ENCODE measurements at places on chromosomes 3 and 15.

GRCh38 chr3:37501571-37502313, 327.4 kb upstream of the LRRFIP2 start:
- no peak for DNase-seq

DNA sequence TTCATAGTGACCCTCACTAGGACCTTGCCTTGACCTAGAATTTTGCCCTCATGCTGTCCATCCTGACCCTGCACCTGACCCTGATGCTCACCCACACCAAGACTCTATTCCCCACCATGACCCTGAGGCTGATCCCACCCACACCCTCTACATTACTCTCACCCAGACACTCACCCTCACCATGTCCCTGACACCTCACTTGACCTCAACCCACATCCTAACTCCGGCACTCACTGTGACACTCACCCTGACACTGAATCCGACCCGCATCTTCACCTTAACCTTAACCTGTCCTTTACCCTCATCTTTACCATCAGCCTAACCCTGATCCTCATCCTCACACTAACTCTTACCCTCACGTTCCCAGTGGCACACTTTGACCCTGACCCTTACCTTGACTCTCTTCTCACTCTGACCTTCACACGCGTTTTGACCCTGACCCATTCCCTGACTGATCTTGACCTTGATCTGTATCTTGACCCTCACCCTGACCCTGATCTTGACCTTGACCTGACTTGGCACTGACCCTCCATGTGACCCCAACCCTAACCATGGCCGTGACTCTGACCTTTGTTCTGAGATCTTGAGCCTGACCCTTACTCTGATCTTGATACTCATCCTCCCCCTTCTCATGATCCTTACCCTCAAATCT, 22.2 kb upstream of the SLC25A26 start:
- DNase-seq = no peak

DNA sequence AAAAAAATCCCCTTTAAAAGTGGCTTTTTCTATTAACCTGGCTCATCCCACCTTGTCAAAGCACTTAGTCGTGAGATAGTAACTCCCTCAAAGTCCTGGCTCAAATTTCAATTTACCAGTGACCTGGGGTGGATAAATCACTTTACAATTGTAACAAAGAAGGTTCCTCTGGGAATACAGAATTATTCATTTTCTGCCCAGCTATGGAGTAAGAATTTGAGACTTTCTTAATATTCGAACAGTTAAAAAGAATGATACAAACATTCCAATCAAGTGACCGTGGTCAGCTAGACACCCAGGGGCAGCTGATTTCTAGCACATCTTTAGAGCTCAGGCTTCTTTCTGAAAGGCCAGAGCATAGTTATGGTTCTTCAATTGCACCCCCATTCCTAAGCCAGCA, 291.0 kb upstream of the TGFBR2 start:
- no peak for DNase-seq

- no peak for DNase-seq
Measured at GRCh38 chr15:44595656-44596510, 58.9 kb downstream of the EIF3J start.

DNA sequence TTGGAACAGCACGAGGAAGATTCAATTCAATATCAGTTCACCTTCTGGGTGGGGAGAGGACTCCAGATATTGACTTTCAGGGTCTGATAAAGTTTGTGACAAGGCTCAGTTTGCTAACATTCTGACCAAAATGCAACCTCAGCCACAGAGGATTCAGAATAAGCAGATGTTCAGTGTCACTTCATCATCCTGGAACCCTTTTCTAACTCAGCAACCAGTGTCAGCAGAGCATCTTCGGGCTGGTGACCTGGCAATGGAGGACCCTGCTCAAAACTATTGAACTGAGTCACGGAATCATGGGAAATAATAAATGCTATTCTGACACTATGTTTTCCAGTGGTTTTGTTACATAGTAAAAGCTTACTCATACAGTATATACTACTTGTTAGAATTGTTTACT, 433.4 kb upstream of the CFAP20DC start:
- no peak for DNase-seq

DNA sequence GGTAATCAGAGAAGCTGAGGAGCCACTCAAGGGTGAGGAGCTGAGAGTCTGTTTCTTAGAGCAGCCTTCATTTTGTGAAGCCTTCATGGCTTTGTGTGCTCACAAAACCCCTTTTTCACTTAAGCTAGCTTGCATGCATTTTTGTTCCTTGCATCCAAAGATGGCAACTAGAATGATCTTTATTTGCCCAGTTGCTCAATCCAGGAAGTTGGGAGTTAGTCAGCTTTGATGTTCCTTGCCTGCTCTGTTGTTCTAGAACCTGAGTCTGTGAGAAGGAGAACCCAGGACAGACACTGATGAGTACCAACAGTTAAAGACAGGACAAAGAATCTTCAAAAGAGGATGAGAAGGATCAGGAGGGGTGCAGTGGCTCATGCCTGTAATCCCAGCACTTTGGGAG, 81.8 kb downstream of the IL20RB start:
- DNase-seq = no peak

- DNase-seq = no peak
Measured at GRCh38 chr3:194268654-194269512, 82.2 kb downstream of the CPN2 start.

DNA sequence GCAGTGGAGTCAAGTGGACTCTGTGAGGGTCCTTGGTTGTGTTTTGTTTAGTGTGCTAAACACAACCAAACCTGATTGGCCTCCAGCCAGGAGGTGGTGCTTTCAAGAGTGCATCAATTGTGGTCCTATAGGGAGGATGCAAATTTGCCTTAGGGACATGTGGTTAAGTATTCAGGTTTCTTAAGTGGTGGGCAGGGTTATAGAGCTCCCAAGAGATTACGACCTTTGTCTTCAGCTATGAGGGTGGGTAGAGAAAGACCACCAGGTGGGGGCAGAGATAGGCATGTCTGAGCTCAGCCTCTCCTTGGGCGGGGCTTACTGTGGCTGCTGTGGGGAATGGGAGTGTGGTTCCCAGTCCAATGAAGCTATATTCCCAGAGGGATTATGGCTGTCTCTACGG, 186.6 kb downstream of the SQOR start:
- DNase-seq = no peak

DNA sequence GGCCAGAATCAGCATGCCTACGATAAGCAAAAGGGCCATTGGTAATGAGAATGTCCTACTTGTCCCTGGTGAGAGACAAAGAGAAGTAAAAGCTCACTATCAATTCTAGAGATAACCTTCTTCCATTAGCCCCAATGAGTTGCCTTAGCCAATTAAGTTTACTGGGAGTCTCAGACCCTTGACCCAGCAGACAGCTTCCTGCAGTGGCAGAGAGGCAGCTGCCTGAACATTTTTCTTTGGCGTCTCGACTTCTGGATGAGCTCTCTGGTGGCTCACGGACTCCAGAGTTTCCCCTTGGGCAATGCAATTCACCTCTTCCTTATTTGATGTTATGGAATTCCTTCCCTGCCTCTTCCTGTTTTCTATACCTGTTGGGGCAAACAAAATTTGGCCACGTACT, 1034.4 kb downstream of the NAALADL2 start:
- DNase-seq = no peak
